ENCODE measurements at places on chromosomes 7 and 10.

- DNase-seq, result no peak
Observed at GRCh38 chr7:136717910-136718557, 150.4 kb upstream of the CHRM2 start.

DNA sequence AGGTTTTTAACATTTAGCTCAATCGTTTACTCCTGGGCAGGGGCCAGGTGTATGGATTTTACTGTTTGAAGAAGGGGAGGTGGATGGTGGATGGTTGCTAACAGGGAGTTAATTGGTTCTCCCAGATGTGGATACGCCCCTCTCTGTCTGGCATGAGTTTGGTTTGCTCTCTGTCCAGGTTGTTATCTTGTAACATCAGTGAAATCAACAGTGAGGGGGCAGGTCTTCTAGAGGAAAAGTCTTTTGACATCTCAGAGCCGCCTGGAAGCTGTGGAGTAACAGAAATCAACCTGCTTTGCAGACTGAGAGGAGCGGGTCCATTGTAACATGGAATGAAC, 243.4 kb downstream of the MGMT start:
- DNase-seq, result no peak

GRCh38 chr7:99559175-99559915, 903 bp downstream of the ZNF655 start:
- no peak for DNase-seq

- DNase-seq, result no peak
Observed at GRCh38 chr7:79304711-79305110, 148.8 kb downstream of the MAGI2 start.

DNA sequence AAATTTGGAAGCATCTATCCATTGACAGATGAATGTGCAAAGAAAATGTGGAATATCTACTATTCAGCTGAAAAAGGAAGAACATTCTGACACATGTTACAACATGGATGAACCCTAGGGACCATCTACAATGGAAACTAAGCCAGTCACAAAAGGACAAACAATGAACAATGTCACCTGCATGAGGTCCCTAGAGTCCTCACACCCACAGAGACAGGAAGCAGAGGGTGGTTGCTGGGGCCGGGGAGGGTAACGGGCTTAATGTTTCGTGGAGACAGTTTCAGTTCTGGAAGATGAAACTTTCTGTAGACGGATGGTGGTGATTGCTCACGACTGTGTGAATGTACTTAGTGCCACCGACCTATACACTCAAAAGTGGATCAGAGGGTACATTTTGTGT, 282.9 kb downstream of the ADARB2 start:
- no peak for DNase-seq

GRCh38 chr7:52726493-52726892, 308.9 kb upstream of the POM121L12 start:
- no peak for DNase-seq

- no peak for DNase-seq
Observed at GRCh38 chr7:21967598-21968003, 21.9 kb upstream of the CDCA7L start.

DNA sequence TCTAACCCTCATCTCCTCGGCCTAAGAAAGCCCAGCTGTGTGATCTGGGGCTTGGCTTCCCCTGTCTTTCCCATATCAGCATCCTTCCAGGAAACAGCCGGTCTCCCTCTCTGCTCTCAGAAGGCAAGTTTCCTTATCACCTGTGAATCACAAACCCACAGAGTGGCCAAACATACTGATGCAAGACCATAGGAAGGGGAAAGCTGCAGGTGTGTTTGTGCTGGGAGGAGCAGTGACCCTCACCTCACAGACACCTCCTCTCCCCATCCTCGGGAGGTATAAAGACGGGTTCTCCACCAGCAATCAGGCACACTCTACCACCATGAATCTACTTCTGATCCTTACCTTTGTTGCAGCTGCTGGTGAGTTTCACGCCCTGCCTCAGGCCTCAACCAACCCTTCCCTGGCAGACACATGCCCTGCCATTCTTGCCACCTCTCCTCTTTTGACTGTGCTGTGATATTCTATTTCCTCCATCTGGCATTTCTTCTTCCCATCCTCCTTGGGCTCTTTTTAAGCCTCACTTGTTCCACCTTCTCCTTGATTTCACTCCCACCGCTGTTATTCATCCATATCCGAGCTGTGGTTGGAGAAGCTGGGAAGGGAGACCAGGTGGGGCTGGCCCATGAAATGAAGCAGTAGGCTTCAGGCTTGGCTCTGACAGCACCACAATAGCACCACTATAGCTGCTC, at the start of gene PRSS2:
PRSS2 (plus strand) TSS at position 310 of the 692 bp plus-strand sequence; CDS start at position 323, 13 bp downstream.
- no peak for DNase-seq

- DNase-seq, result no peak
Observed at GRCh38 chr7:19939746-19940145, 166.3 kb upstream of the TMEM196 start.

DNA sequence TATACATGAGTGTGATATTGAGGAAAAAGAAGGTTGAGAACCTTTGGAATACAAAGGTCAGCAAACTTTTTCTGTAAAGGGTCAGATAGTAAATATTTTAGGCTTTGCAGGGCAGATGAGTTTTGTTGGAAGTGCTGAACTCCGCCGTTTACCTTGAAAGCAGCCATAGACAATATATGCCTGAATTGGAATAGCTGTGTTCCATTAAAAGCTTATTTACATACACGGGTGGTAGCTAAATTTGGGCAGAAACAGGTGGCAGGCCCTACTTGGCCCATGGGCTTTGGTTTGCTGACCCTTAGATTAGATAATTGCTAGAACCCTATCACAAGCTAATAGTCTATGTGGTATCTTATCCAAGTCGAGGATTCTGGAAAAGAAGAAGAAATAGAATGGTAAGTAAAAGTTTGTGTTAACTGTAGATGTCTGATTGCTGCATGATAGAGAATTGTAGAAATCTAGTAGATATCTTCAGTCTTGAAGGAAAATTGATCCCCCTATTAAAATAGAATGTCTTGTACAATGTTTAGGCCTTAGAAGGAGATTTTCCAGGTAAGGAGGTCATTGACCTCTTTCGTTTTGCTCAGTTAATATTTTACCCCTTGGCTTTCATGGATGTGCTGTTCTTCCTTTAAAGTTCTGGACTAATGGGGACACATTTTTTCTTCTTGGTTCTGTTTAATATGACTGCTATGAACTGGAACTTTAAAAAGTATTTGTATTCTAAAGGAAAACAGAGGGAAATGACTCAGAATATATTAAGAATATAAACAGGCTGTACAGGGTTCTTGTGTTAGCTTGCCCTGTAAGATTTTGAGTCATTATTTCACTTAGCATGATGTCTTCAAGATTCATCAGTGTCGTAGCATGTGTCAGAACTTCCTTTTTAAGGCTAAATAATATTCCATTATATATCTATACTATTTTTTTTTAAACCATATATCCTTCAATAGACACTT, 8.0 kb downstream of the RBM33 start:
- no peak for DNase-seq

DNA sequence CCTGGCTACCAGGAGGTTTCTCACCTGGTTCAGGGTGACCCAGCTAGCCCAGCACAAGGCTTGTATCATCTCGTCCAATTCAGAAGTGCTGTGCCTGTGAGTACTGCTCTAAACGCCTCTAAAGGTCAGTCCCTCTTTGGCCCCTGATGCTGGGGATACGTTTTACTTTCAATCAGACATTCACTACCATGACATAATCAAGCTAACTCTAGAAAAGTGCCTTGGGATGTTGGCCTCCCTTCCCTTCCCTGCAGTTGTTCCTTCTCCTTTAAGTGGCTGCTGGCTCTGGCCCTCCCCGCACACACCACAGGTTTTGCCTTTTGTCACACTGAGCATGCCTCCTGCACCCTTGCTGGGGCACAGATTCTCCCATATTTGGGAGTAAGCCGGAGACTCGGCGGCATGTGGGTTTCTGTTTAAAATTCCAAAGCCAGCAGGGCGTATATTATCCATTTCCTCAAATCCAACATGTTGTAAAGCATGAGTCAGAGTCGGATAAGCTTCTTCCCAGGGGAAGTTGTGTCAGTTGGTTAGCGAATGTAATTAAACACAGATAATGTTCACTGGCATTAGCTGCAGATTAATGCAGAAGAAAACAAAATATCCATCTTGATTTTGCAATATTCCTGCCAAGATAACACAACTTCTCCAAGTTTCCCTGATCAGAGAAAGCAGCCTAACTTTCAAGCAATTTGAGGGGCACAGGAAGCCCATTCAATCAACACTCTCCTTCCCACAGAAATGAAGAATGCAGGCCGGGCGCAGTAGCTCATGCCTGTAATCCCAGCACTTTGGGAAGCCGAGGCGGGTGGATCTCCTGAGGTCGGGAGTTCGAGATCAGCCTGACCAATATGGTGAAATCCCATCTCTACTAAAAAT, 31.8 kb upstream of the VCL start:
- no peak for DNase-seq

- DNase-seq, result no peak
Observed at GRCh38 chr10:79396520-79396919, 48.9 kb downstream of the ZCCHC24 start.

DNA sequence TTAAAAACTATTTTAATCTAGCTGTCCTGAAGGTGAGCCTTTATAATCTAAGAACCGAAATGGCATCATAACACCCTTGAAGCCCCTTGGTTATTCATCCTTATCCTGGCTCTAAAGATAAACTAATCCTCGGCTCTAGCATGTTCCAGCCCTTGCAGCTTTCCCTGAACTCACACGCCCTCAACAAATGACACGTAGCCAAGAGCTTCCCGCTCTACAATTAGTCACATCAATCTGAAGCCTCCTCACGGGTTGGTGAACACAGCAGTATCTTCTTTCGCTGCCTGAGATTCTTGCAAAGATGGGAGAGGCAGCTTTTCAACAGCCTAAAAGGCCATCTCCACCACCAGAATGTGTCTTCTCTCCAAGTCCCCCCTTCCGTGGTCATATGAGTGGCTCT, 4.1 kb downstream of the FRMD4A start:
- no peak for DNase-seq

GRCh38 chr7:37815671-37816371, 32.6 kb upstream of the NME8 start:
- no peak for DNase-seq

GRCh38 chr10:115871855-115872254, 401.2 kb downstream of the GFRA1 start:
- DNase-seq, result no peak

DNA sequence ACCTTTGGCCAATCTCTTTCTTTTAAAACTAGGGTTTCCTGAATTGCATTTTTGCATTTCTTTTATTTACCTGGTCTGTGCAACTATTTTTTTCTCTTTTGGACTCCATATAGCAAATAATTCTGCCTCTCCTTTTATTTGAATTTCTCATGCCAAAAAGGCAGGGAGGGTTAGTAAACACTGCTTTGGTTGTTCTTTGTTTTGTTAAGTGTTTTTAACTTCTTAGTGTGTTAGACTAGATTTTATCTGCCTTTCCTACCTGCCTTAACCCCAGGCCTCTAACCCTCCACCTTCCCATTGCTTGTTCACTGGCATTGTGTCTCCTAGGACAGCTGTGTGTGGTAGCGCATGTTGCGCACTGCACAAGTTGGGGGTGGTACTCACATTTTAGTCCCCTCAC, 18.1 kb downstream of the ZMIZ1 start:
- no peak for DNase-seq

DNA sequence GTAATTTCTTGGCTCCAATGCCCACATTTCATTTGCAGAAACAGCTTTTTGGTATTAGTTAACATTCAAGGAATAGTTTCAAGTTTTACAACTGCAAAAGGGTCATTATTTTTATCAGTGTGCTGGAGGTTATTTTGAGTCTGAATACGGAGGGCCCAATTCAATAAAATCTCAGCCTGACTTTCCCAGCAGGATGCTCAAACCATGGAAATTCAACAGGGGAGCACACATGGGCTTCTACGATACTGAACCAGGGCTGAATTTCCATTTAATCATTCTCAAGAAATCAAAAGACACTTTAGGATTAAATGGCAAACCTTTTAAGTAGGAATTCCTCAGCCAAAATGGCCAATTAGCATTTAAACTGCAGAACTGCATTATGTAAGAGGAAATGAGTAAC, 700.9 kb upstream of the ANKRD30A start:
- no peak for DNase-seq

GRCh38 chr10:29199941-29200679, 88.8 kb upstream of the LYZL1 start:
- DNase-seq, result no peak

DNA sequence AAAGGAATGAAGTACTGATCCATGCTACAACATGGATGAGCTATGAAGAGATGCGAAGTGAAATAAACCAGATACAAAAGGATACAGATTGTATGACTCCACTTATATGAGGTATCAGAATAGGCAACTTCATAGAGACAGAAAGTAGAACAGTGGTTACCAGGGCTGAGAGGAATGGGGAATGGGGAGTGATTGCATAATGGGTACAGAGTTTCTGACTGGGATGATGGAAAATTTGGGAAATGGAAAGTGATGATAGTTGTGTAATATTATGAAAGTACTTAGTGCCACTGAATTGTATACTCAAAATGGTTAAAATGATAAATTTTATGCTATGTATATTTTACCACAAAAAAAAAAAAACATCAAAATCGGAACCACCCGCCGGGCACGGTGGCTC, 3.9 kb downstream of the ATXN7L1 start:
- no peak for DNase-seq

- DNase-seq, result no peak
Observed at GRCh38 chr7:91826377-91826776, 54.1 kb downstream of the MTERF1 start.

DNA sequence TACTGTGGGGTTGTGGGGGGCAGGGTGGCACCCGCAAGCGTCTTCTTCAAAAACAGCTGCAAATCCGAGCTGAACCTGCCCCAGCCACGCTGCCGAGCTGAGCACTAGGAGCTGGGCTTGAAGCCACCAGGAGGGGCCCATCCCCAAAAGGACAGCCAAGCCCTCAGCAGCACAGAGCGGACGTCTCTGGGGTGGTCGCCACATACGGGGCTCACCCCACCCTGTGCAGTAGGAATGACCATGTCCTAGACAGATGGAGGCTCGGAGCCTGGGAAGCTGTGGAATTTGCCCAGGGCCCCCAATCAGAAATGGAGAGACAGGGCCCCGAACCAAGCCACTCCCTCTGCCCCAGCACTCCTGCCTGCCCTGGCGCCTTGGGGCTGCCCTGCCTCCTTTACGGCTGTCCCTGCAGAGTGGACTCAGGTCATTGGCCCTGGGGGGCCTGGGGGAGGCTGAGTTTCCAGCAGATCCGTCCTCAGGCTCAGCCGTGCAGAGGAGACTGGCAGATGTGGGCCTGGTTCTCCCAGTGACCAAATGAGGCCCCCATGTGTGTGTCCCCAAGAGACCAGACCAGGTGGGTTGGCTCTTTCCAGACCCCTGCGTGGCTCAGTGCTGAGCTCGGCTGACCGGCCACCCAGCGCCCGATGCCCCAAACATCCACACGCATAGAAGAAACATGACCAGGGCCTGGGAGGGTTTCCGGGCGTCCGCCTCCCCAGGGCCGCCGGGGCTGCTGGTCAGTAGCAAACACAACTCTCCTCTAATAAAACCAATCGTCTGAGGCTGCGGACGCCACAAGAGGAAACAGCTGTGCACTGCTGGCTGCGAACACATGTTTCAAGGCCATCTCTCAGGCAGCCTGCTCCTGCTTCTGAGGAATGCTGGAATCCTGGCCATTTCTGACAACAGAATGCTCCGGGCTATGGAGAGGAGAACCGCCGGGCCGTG, 54.9 kb downstream of the PDGFA start:
- DNase-seq, result no peak

- DNase-seq, result no peak
Observed at GRCh38 chr7:133709036-133709880, 417.9 kb upstream of the LRGUK start.

All from activated CD4-positive, alpha-beta T cell treated with anti-CD3 and anti-CD28 coated beads for 24 hours (primary cell).